ENCODE measurements at places on chromosomes 5 and 9.

GRCh38 chr9:111957856-111958631 lies 61.4 kb downstream of the UGCG start:
- no peak for DNase-seq

- DNase-seq, result no peak
Observed at GRCh38 chr9:1083325-1083913, 33.3 kb downstream of the DMRT2 start.

DNA sequence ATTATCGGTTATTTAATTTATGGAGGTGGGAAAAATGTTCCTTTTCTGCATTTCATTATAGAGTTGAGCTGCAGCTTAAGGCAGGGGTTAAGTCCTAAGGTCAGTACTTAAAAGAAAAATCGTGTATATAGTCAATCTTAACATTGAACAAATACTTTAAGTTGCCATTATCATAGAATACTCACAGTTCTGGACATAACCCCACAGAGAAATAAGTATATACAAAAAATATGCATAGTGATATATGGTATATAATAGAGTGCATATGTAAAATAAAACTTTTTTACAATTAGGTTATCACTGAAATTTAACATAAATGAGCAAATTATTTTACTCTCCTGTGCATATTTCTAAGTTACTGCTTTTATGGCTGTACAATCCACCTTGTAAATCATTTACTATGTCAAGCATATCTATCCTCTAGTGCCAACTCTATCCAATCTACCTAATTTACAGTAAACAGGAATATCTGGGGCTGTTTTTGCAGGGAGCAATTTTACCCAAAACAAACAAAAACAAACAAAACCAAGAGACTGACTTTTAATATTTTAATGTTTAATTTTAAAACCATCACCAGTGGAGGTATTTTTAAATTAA lies 28.8 kb downstream of the TTC39B start:
- DNase-seq, result no peak

DNA sequence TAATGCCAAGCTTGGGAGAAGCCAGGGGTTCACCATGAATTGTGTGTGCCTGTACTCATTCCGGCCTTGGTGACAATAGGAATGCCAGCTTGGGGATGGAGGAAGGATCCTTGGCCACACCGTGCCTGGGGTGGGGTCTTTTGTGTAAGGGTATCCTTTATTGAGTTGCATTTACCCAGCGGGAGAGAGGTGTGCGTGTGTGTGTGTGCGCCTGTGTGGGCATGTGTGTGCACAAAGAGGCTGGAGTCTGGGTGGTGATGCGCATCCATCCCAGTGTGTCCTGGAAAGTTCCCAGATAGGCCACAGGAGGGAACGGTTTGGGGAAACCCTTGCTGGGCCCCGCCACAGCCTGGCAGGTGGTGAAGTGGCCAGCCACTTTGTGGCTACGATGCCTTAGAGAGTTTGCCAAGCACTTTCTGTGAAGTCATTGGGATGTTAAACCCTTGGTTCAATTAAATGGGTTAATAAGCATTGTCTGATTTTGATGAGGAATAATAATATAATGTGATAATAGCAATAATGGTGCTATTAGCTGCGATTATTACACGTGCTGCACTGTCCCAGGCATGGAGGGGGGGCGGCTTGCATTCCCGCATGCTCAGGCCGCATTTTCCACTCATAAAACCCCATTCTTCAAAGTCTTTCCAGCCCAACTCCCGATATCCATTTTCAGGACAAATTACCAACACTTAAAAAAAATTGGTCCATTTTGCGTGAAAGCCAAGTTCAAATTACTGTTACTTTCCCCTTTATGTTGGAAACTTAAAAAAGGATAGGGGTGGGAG lies 13.7 kb downstream of the PITX1 start:
- no peak for DNase-seq

- no peak for DNase-seq
Observed at GRCh38 chr5:179599973-179600372, 23.5 kb downstream of the HNRNPH1 start.

- DNase-seq, result no peak
Observed at GRCh38 chr5:68999181-68999580, 94.6 kb upstream of the SLC30A5 start.

GRCh38 chr5:168430296-168430695 lies 56.0 kb upstream of the RARS1 start:
- DNase-seq, result no peak

- DNase-seq, result no peak
Observed at GRCh38 chr9:92658611-92659010, 11.3 kb downstream of the IPPK start.

DNA sequence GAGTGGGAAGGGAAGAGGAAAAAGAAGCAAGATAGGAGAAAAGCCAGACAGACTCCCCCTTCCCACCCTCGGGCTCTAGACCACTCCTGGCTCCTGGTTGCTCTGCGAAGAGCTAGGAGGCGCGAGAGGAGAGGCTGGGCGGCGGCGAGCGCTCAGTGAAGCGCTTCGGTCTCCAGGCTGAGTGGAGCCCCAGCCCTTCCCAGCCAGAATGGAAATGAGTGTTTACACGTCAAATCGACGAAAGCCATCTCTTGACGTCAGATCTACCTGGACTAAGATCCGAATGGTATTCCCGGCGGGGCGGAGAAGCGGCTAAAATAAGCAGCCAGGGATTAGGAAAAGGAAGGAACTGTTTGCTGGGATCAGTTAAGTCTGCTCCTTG lies at the start of gene PCSK1:
Gene PCSK1 (minus strand): TSS at position 183 of the 382 bp plus-strand sequence. CDS start 206 bp downstream, outside the sequence.
- DNase-seq, result no peak

- no peak for DNase-seq
Observed at GRCh38 chr5:179906795-179907555, 722 bp downstream of the TBC1D9B start.

- DNase-seq, result no peak
Observed at GRCh38 chr5:111113678-111114077, 21.5 kb downstream of the WDR36 start.

- DNase-seq, result no peak
Observed at GRCh38 chr9:115944166-115944948, 209.2 kb upstream of the PAPPA start.

DNA sequence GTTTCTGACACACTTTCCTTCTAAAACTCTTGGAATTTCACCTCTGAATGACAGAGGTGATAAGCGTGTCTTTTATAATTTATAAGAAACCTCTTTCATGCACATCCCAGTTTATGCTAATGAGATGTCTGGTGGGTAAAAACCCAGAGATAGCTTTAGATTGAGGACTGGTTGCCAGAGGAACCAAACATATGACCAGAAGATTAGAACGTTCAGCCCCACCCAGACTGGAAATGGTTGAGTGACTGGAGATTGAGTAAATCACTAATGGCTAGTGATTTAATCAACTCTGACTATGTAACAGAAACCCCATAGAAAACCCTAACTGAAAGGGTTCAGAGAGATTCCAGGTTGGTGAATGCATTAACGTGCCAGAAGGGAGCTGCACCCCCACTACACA lies 69.2 kb downstream of the CDH18 start:
- no peak for DNase-seq

DNA sequence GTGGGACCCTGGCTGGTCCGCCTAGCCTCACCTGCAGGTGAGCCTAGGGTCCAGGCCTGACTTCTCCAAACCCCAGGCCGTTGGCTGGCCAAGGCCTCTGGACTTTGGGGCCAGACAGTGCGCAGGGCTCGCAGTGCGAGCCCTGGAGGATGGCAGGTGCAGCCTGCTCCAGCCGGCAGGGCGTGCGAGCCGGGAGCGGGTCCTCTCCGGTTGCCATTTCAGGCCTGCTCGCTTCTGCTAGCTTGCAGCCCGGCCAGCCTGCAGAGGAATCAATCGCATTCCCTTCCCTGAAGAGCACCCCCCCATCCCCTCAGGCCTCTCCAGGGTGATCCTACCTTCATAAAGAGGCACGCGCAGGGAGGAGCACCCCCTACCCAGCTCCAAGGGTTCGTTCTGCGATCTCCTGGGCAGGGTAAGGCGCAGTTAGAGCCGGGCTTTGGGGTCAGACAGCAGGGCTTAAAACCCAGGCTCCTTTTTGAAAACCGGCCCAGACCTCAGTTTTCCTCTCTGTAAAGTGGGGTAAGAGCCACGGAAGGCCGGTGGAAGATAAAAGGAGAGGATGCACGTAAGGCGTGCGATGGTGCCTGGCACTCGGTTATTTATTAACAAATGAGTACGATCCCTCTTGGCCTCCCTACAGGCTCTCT lies 6.2 kb downstream of the BARHL1 start:
- no peak for DNase-seq

DNA sequence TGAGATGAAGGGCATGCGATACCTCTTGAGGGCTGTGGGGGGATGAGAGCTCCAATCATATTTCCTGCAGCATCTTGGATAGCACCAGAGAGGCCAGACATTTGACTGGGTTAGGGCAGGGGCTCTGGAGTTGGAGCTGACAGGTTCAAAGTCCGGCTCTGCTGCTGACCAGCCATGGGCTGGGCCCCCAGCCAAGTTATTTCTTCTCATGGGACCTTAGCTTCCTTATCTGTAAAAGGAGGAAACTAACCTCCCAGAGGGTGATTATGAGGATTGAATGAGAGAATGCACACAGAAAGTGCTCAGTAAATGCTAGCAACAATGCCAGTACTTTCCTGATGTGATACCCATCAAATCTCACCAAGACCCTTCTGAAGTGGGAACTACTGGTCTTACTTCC lies 65.2 kb upstream of the SLC25A51 start:
- no peak for DNase-seq

DNA sequence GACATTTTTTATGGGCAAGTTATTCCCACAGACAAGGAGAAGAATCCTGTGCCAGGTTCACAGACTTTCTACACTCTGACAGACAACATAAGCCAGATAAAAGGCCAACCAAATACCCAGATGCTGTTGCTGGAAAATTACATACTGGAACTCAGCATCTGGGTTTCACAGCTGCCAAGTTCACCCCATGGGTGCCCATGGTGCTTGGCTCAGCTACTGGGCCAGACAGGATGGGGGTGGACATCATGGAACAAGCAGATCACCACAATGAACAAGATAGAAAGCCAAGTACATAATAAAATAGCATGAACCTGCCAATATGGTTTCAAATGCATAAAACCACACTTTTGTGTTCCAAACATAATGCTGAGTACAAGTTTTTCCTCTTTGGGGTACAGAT lies 999.8 kb downstream of the NR2F1-AS1 start:
- no peak for DNase-seq

GRCh38 chr9:82108474-82108873 lies 119.9 kb downstream of the SPATA31D1 start:
- no peak for DNase-seq

- no peak for DNase-seq
Observed at GRCh38 chr9:17398350-17398749, 180.5 kb upstream of the SH3GL2 start.

GRCh38 chr5:95895771-95896170 lies 65.9 kb downstream of the ELL2 start:
- DNase-seq, result no peak

- no peak for DNase-seq
Observed at GRCh38 chr5:54148858-54149257, 161.5 kb downstream of the ARL15 start.

DNA sequence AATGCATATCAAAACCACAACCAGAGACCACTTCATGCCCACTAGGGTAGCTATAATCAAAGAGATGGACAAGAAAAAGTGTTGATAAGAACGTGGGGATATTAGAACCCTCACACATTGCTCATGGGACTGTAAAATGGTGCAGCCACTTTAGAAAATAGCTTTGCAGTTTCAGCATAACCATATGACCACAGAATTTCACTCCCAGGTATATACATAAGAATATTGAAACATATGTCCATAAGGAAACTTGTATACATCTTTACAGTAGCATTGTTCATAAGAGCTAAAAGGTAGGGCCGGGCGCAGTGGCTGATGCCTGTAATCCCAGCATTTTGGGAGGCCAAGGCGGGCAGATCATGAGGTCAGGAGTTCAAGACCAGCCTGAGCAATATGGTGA lies 56.4 kb downstream of the S1PR3 start:
- no peak for DNase-seq

- no peak for DNase-seq
Observed at GRCh38 chr9:124857533-124858162, 4.1 kb downstream of the RPL35 start.

GRCh38 chr9:26502311-26502710 lies 390.3 kb downstream of the CAAP1 start:
- DNase-seq, result no peak

DNA sequence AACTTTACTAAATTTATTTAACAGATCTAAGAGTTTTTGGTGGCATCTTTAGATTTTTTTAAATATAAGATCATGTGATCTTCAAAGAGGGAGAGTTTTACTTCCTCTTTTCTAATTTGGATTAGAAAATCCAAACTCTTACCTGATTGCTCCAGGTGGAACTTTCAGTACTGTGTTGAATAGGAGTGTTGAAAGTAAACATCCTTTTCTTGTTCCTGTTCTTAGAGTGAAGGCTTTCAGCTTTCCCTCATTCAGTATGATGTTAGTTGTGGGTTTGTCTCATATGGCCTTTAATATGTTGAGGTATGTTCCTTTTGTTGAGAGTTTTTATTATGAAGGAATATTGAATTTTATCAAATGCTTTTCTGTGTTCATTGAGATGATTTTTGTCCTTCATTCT lies 650.0 kb upstream of the SGCD start:
- DNase-seq, result no peak

DNA sequence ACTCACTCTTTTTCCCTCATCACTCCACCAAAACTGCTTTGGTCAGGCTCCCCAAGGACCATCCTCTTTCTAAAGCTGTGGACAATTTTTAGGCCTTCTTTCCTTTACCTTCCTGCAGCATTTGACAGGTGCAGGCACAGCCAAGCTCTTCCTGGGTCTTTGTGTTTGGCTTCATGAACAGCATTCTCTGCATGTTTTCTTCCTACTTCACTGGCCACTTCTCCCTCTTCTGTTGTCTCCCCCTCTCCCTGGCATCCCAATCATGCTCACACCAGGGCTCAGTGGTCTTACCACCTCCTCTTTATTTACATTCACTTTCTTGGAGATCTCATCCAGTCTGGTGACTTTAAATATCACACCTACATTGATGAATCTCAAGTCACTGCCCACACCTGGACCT lies 51.1 kb downstream of the CTNND2 start:
- DNase-seq, result no peak

- no peak for DNase-seq
Observed at GRCh38 chr9:14415947-14416346, 102.0 kb upstream of the NFIB start.

DNA sequence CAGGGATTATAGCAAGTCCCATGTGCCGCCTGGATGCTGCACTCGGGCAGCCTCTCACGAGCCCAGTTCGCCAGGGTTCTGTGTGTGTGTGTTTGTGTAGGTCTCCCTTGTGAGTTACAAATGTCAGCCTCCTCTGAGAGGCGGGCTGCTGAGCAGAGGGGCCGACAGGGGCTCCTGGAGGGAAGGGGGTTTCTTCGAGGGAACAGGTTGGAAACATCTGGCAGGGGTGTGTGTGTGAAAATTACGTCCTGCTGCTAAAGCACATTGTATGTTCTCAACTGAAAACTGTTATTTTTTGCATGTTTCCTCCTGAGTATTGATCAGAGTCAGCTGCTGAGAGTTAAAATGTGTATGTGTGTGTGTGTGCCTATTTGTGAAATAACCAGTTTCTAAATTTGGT lies 9.7 kb downstream of the GALNT10 start:
- DNase-seq, result no peak

Data from activated naive CD4-positive, alpha-beta T cell (primary cell).